GOT3 (cell line): ENCODE measurements at places on chromosomes 11 and 22.

DNA sequence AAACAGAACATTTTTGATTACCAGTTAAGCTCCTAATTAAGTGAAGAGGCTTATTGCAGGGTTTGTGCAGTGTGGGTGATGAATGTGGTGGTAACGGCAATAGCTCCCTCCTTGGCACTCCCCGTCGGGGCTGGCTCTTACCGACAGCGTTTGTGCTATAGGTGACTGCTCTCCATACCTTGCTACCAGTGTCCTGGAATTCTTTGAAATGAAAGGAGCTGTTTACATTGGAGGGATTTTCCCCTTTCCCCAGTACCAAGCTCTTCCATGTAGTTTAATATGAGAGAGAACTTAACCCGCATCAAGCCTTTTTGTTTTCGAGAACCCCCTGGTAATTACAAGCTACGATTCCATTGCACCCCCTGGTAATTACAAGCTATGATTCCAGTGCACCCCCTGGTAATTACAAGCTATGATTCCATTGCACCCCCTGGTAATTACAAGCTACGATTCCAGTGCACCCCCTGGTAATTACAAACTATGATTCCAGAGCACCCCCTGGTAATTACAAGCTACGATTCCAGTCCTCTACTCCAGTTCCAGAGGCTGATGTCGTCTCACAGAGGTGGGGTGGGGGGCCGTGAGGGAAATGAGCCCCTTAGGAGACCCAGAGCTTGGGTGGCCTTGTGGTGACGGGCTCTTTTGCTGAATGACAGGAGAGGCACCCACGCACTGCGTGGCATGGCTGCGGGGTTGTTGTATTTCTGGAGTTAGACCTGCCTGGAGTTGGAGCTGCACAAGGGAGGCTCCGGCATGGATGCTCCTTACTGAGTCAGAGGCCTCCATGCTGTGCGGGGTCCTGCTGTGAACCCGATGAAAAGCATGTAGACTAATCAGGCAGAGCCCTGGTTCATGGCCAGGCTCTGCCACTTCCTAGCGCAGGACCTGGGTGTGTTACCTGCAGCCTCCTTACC, 205.3 kb downstream of the TBC1D22A start:
- no peak for DNase-seq

DNA sequence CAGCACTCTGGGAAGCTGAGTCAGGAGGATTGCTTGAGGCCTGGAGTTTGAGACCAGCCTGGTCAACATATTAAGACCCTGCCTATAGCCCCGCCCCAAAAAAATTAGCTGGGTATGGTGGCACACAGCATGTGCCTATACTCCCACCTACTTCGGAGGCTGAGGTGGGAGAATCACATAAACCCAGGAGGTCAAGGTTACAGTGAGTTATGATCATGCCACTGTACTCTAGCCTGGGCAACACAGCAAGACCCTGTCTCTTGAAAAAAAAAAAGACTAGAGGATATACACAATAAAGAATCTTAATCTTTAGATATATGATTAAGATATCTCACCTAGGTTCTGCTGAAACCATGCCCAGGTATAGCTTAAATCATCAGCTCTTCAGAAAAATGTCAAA, 136.7 kb downstream of the APOL5 start:
- DNase-seq = no peak

DNA sequence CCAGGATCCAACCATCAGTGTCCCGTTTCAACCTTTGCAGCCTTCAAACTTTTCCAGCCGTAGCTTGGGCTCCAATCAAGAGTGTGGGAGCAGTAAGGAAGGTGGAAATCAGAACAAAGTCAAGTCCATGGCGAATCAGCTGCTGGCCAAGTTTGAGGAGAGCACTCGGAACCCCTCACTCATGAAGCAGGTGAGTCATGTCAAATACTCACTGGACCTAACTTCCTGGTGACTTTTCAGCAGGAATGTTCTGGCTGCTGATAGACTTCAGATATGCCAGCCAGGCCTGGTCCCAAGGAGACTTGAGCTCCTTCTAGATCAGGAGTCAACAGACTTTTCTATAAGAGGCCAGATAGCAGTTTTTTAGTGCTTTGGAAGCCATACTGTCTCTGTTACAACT, 129.0 kb downstream of the MICAL2 start:
- DNase-seq = no peak

DNA sequence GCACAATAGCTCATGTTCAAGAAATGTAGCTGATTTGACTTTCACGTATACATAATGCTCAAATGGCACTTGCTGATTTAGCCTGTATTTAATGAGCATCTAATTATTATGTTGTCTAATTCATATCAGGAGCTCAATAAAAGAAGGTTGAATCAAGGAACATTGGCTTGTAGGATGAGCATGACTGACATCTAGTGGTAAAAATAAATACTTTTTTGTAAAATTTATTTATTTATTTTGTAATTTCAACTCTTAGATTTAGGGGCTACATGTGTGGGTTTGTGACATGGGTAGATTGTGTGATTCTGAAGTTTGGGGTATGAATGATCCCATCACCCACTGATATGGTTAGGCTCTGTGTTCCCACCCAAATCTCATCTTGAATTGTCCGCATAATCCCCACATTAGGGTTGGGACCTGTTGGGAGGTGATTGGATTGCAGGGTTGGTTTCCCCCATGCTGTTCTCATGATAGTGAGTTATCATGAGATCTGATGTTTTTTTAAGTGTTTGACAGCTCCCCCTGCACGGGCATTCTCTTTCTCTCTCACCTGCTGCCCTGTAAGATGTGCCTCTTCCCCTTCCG, 1.7 kb upstream of the OR52E5 start:
- no peak for DNase-seq
